Right lung (tissue), 10 donors: ENCODE measurements at places on chromosomes 11 and 22.
A peak's percentile ranks its signal among the peaks of the same experiment; 100 is the strongest.

- no peak for DNase-seq
Observed at GRCh38 chr22:50192436-50193204, 6.9 kb downstream of the TRABD start.

- DNase-seq: peak; percentile 68
Observed at GRCh38 chr22:33302049-33302545, 243.9 kb upstream of the SYN3 start.

GRCh38 chr11:9660886-9661285 lies 3.0 kb upstream of the SWAP70 start:
- no peak for DNase-seq

DNA sequence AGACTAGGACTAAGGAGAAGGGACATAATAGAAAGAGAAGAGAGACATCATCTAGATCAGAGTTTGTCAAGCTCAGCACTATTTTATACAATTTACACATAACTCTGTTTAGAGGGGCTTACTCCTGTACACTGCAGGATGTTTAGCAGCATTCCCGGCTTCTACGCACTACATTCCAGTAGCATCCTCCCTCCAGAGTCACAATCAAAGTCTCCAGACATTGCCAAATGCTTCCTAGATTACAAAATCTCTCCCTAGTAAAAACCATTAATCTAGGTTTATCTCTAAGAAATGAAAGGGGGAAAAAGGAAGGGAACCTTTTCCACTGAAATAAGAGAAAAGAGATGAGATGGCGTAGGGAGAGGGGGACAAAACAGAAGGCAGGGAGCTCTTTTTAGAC lies 4.0 kb downstream of the USP28 start:
- no peak for DNase-seq

- DNase-seq: no peak
Observed at GRCh38 chr22:39471381-39472141, 14.7 kb downstream of the MGAT3 start.
